ENCODE measurements at places on chromosomes 3 and 15. TPM values are rescaled to one million over a fixed set of nuclear protein-coding genes. Genes with fewer than 3 reads are reported as not detected.

The PAQR5 gene
- total RNA-seq = 2.3 TPM

The TF gene
- total RNA-seq = 0.59 TPM

The SIAH2 gene
- 22.1 TPM for total RNA-seq

The NR1I2 gene
- not detected for total RNA-seq

The NAALADL2 gene
- 1.7 TPM for total RNA-seq

The AQR gene
- total RNA-seq = 20.9 TPM

The USP19 gene
- total RNA-seq = 66.0 TPM

The GOLGA8G gene
- total RNA-seq = not detected

The LYZL4 gene
- not detected for total RNA-seq

The PTPRG gene
- 36.7 TPM for total RNA-seq

The LRTM1 gene
- total RNA-seq = not detected

The NLGN1 gene
- 35.2 TPM for total RNA-seq

The EOGT gene
- total RNA-seq = 45.0 TPM

The CPLX3 gene
- total RNA-seq = not detected

The LCTL gene
- total RNA-seq = 0.21 TPM

The DNAH12 gene
- not detected for total RNA-seq

The OIP5 gene
- total RNA-seq = 12.8 TPM

Measured in SK-MEL-5 (cell line).